ENCODE measurements at places on chromosomes 2 and 18.

DNA sequence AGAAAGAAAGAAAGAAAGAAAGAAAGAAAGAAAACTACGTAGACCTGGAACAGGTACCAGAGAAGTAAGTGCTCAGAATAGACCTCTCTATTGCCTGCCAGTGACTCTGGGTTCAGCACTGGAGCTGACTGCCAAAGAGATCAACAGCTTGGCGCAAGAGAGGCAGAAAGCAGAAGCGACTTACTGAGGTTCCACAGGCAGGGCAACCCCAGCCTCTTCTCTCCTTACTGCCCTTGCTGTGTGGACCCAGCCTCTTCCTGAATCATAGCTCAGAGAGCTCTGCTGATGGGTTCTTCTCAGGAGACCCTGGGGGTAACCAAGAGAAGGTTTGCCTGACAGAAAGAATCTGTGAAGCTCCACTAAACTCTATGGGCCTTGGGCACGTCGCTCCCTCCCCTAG is 7.1 kb downstream of the CAPN13 start:
- DNase-seq: no peak

DNA sequence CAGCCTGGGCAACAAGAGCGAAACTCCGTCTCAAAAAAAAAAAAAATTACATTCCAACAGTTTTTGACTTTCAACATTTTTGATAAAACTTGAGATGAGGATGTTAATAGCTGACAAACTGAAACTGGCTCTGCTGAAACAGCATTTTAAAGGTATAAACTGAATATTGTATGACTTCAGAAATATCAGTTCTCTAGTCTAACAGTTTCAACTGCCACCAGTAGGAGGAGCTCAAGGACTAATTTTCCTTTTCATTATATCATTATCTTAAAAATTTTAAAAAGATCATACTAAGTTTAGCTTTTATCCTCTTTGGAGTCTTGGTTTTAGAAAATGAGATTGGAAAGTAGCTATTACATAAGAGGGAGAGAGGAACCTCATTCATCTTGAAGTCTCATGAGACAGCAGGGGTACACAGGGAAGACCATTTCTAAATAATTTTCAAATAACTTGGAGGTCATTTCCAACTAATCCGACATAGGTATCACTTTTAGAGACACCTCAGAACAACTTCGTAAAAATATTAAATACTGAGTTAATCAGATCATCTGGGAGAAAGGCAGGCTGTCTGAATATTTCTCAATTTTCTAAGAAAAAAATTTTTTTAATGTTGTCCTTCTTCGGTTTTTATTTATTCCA is 37.6 kb upstream of the MCM6 start:
- no peak for DNase-seq

GRCh38 chr2:216279031-216279430 is 93.3 kb downstream of the MARCHF4 start:
- no peak for DNase-seq

DNA sequence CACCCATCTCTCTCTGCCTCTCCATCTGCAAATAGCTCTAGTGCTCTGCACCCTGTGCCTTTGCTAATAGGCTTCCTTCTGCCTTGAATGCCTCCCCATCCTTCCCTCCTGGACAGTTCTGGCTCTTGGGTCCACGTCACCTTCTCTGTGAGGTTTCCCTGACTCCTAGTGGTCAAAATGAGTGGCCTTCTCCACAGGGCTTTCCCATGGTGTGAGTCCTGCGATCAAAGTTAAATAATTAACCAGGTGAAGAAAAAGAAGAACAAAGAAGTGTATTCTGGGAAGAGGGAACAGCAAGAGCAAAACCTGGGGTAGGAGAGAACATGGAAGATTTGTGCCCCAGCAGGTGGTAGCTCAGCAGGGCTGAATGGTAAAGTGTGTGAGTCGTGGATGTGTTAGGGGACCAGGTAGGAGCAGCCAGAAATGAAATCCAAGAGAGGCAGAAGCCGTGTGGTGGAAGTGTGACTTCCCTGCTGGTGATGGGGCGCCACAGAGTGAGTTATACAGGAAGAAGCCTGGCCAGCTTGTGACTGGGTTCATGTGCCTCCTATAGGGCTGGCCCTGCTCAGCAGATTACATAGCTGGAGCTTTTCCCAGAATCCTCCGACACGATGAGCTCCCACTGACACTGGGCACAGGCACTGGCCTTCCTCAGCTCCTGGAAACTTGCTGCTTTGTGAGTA is 93.8 kb upstream of the LDAH start:
- DNase-seq: no peak

GRCh38 chr18:77079088-77079487 is 53.5 kb downstream of the MBP start:
- no peak for DNase-seq

GRCh38 chr2:77664491-77664890 is 142.3 kb upstream of the LRRTM4 start:
- no peak for DNase-seq

- DNase-seq: no peak
Observed at GRCh38 chr2:166074430-166074829, 53.4 kb downstream of the SCN1A start.

GRCh38 chr2:229376866-229377265 is 105.8 kb upstream of the PID1 start:
- DNase-seq: no peak

GRCh38 chr2:109348671-109349502 is 219.9 kb downstream of the SH3RF3 start:
- DNase-seq: peak; percentile 53

DNA sequence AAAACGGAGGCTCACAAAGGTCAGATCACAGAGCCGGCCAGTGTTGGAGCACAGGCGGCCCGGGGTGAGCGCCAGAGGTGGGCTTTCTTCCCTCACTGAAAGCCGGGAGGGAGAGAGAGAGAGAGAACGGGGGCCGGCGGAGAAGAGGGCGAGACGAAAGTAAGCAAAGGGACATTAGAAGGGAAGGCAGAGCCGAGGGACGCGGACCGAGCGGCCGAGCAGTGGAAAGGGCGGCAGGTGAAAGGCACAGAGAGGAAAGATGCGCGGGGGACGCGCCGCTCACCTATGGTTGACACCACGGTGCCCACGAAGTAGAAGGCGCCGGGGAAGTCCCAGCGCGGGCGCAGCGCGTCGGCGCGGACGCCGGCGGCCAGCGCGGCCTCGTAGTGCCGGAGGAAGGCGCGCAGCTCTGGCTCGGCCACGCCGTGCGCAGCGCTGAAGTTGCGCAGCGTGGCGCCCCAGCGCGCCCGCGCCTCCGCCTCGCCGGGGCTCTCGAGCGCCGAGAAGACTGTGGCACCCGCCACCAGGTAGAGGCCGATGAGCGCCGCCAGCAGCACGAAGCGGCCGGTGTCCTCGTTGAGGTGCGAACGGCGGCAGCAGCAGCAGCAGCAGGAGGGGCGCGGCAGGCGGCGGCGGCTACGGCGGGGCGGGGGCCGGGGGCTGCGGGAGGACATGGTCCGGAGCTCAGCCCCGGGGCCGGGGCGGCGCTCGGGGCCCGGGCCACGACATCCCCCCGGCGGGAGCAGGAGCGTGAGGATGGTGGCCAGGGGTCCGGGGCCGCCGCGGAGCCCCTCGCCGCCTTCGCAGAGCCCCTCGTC is 166.9 kb downstream of the MSH2 start:
- no peak for DNase-seq

GRCh38 chr2:157173740-157174184 is 83.7 kb upstream of the GALNT5 start:
- no peak for DNase-seq

DNA sequence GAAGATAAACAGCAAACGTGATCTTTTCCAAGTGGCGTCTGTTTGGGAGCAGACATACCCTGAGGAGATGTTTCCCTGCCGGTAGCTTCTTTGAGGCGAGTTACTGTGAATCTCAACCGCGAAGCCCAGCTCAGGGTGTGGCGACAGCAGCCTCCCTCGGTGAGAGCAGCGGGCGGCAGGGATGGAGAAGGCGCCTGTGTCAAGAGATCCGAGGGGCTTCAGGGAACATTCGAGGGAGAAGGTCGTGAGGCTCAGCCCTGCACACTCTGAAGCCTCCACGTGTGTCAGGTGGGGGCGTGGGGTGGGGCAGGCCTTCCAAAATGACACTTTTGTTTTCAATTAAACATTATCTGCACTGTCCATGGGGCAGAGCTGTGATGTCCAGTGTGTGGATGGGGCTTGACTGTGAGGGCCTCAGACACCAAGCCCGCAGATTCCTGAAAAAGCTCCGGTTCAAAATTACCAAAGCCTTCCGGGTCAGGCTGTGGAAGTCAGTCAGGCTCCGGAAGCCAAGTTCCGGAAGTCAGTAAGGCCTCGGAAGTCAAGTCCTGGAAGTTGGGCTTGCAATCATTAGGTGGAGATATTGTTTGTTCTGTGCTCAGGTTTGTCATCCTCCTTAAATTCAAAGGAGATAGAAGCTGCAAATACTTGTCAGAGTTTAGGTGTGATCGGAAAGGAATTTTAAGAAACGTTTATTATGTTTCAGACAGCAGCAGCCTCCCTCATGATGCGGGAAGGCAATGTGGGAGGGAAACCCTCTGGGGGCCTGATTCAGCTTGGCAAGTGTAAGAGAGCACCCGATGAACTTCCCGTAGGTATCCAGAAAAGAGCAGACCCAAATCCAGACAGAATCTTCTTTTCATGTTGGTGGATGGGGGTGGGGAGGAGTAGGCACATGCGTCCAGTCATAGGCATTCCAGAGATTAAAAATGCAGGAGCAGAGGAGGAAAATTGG is 20.7 kb downstream of the SMIM21 start:
- DNase-seq: no peak

DNA sequence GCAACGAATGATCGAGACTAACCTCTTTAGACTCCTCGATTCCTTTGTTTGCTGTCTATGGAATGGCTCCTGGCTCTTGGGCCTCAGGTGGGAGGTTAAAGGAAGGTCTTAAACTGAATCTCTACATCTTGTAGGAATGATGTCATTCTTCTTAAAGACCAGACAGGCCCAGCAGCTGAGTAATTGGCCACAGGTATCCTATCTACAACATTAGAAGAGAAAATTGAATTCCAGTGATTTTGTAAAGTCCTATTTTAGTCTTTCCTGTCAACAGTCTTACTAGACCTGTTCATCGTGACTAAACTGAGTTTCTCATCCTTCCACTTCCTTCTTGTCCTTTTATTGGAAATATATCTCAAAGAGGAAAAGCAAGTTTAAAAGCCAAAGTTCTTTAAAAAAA is 274.8 kb downstream of the ALPK2 start:
- DNase-seq: no peak

DNA sequence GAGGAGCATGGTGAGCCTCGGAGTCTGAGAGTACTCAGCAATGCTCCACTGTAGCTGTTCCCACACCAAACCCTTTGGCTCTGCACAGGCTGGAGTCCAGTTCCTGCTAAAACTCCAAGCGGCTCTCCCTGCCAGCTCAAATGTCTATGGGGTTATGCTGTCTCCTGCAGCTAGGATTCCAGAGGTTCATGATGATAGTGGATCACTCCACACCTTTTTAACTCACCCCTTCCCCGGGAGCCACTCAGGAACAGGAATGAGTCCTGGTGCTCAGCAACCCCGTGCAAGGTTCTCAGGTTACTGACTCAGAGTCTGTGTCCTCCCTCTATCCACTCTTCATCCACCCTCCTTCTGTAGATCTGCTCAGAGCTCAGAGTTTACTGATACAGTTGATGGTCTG is 410.0 kb downstream of the CDH19 start:
- DNase-seq: no peak

GRCh38 chr2:214484701-214485100 is 73.8 kb downstream of the VWC2L start:
- no peak for DNase-seq

DNA sequence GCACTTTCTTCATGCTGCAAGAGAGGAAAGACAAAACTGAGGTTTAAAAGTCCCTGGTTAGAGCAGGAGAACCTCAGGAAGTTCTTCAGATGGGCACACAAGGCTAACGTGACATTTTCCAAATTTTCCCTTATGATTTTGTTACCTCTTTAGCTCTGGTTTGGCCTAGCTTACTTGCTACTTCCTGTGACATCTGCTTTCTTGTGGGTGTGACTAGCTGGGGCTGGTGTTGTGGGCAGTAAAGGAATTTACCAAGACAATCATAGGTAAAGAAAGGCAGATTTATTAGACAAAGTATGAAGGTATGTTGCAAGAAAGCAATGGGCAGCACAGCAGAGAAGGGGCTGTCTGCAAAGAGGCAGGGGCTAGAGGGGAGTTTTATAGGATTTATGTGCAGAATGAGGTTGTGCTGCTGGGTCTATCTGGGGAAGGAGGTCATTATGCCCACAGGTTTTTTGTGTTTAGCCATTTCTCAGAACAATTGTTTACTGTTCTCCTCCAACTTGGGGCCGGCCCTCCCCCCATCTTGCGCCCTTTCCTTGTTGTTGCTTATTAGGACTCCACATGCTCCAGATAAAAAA is 6.7 kb upstream of the TNP1 start:
- no peak for DNase-seq

- DNase-seq: peak; percentile 20
Observed at GRCh38 chr18:48711651-48712486, 173.0 kb downstream of the CTIF start.

DNA sequence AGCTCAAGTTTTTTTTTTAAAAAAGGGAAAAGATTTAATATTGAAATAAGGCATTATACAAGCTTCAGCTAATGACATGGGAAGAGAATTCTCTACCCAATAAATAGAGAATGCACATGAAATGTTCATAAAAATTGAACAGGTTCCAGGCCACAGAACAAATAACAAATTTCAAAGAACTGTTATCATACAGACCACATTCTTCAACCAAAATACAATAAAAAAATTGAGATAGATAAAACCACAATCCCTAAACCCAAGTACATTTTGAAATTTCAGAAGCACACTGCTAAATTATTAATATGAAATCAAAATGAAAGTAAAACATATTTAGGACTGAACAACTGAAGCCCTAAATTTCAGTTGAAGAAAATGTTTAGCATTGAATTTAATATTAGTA is 89.6 kb downstream of the BCL2 start:
- DNase-seq: no peak

DNA sequence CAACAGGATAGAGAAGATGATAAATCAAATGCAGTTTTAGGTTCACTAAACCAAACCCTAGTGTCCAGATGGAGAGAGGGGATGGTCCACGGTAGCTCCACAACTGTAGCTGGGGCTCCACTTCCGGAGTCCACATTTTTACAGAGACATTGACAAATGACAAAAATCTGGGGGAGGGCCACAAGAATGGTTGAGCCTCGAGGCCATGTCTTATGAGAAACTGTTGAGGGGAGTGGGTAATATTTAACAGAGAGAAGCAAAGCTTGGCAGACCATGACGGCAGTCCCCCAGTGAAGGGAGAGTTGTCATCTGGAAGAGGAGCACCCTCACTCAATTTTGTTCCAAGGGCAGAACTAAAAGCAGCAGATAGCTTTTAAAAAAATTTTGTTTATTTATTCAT is 17.6 kb upstream of the EPHA4 start:
- no peak for DNase-seq

DNA sequence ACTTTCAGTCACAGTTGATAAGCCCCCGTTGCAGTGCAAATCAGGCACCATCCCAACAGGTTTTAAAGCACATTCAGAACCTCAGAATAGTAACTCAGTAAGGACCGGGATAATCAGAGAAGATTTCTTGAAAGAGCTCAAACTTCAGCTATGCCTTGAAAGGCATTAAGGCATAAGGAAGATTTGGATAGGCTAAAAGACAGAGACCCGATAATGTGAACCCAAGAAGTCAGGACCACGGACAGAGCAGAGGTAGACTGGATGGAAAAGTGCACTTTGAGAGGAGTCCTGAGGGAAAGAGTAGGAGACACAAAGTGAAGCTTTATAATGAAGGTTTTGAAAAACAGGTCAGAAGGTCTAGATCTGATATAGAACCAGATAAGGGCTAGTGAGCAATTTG is 36.9 kb upstream of the KLF7 start:
- DNase-seq: no peak
